ENCODE measurements at places on chromosomes 11 and 22.

GRCh38 chr11:94599510-94599909 lies 32.3 kb downstream of the PIWIL4 start:
- no peak for DNase-seq

DNA sequence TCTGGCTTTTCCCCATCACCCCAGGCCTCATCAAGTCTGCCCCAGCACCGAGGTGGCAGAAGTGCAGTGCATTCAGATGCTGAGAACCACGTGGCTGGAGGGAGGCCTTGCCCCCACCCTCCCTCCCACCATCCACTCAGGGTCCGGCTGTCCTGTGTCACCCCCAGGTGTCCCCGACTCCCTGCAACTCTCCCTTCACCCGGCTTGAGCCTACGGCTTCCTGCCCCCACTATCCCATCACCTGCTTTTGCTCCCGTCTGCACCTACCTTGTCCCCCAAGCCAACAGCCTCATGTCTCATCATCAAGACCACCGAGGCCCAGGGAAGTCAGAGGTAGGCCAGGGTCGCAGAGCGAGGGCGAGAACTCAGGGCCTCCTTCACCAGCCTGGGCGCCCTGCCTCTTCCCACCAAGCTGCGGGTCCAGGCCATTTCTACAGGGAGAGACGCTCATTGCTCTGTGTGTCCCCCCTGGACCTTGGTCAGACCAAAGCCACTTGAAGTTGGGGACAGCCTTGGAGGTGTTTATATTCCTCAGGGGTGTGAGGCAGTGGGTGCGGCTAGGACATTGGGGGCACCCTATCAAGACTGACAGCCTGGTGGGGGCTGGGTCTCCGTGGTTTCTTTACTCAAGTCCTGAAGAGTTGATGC lies 66.2 kb upstream of the CCND1 start:
- no peak for DNase-seq

DNA sequence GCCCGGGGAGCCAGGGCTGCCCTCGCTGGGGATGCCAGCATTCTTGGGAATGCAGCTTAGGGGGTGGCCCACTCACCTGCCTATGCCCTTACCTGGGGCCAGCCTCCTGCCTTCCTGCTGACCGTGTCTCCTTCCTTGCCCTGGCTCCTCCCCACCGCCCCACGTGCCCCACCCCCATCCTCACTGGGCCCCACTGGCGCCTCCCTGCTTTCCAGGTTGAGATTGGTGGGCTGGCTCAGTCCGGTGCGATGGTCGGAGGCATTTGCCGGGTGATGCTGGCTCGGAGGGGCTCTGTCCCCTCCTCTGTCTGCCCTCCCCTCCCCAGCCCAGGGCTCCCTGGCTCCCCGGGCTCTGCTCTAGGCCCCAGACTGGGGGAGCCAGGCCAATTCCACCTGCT lies 34.1 kb upstream of the GRAMD4 start:
- no peak for DNase-seq

- DNase-seq, result no peak
Measured at GRCh38 chr11:67651976-67652781, 1.6 kb upstream of the ACY3 start.

DNA sequence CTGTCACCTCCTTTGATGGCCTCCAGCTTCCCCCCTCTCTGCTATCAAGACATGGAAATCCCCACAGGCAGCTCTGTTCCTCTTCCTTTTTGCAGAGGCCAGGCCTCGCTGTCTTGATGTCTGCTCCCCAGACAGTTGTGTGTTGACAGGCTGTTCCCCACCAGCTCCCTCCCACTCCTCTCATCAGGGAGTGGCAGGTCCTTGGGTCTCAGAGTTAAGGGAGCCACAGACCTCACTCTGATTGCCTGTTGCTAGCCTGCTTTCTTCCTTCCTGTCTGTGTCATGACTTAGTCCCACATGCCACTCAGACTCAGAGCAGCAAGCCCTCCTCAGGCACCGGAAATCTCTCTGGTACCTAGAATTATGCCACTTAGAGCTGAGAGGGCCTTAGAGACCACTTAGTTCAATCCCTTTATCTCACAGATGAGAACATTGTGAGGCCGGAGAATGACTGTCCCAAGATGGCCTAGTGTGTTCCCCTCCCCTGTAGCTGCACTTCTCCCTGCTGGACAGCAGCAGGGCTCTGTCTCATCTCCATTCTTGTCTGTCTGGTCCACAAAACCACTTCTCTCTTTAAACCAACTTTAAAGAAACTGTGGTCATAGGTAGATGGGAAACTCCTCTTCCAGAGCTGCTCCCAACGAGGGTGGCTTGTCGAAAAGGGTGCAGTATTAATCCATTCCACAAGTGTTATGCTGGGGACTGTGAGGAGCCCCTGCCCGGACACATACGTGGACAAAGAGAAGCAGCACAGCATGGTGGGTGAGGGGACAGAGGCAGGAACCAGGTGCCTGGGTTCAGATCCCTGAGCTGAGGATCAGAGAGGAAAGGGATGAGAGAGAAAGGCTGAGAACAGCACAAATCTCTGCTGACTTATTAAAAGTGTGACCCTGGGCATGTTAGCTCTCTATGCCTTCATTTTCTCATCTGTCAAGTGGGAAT lies 4.2 kb downstream of the AMPD3 start:
- peak; percentile 71 for DNase-seq

- DNase-seq, result no peak
Measured at GRCh38 chr11:20464518-20464917, 77.0 kb downstream of the PRMT3 start.

DNA sequence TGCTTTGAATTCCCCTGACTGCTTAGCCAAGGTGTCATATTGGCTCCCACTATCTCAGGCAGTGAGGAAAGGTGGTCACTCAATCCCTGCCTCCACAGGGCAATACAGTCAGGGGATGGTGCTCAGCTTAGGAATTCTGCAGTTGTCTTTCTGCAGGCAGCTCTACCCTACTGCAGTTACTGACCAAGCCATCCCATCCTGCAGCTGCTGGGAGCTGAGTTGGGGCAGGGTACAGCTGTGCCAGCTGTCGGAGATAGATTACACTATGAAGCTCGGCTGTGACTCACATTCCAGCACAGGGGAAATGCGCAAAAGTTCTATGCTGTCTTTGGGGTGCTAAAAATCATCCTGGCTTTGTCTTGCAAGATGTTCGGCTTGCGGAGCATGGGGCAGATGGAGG lies 4.4 kb upstream of the DAGLA start:
- no peak for DNase-seq

DNA sequence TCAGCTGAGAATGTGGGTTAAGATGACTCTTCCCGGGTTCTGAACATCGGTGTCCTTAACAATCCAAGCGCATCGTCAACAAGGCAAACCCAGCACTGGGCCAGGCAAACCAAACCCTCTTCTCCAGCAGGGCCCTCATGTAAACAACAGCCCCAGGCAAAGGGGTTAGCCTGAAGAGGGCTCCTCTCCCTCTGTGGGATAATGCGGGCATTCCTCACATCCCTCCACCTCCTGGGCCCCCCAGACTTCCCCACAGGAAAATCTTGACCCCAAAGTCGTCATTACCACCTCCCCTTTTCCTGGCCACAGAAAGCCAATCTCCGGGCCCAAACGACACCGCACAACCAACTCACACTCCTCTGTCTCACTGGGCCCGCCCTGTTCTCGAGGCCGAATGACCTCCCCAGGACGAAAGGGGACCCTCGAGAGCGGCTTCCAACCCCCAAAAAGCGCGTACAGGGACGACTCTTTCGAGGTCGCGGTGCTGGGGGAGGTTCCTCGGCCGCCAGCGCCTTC lies 566 bp downstream of the DDB1 start:
- no peak for DNase-seq

- DNase-seq, result no peak
Measured at GRCh38 chr22:40560551-40560950, 76.0 kb downstream of the MRTFA start.

Measured in effector CD4-positive, alpha-beta T cell (primary cell).